Stimulated activated CD4-positive, alpha-beta T cell treated with anti-CD3 and anti-CD28 coated beads, Interleukin-2, amount 100 ng/mL, for 48 hours (primary cell): ENCODE measurements at places on chromosomes 1 and 21.

DNA sequence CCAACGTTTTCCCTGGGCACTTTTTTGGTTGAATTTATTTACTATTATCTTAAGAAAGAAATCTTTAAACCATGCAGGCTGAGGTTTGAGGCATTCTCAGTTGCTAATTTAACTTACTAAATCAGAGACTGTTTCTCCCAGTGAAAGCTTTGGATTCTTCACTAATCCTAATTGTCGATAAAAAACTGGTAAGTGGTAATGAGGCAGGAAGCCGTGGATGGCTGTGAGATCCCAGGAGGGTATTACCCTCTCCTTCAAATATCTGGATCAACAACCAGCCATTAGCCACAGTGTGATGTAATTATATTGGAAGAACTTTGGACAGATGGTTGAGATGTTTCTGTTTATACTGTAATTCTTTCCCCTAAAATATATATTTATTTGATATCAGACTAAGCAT, 485.0 kb downstream of the DISC1 start:
- DNase-seq: no peak

- no peak for DNase-seq
Observed at GRCh38 chr1:68644504-68644903, 147.6 kb upstream of the DEPDC1 start.

- no peak for DNase-seq
Observed at GRCh38 chr1:229029879-229030235, 241.1 kb upstream of the RAB4A start.

GRCh38 chr1:167562702-167563101, 9.1 kb upstream of the CREG1 start:
- no peak for DNase-seq

- DNase-seq: no peak
Observed at GRCh38 chr1:174007851-174008250, 14.3 kb downstream of the RC3H1 start.

DNA sequence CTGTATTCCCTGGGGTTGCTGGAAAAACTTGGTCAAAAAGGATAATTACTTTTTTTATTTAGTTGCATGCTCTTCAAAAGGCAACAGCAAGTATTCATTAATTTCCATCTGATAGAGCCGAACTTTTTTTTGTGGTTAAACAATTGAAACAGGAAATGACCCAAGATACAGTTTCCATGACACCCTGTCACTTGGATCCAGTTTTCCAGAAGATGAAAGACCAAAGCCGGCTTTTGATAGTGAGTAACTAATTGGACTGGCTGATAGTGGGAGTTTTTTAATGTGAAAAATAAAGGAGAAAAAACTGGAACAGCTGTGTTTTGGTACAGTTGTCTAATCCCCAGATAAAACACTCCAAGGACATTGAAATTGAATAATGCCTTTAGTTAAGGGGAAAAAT, 33.0 kb downstream of the CACHD1 start:
- DNase-seq: no peak

DNA sequence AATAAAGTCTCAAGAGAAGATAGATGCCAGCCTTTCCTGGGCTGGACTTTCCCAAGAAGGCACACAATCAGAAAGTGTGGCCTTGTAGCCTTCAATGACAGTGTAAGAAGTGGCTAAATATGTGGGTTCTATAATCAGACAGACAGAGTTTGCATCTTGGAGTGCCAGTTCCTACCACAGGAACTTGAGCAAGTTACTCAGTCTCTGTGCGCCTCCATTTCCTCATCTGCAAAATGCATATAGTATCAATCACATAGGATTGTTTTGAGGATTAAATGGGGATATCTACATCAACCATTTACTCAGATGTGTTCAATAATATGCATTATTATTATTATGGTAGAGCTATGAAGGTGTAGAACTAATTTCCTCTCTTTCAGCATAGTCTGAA, 176.8 kb upstream of the PTBP2 start:
- DNase-seq: no peak

DNA sequence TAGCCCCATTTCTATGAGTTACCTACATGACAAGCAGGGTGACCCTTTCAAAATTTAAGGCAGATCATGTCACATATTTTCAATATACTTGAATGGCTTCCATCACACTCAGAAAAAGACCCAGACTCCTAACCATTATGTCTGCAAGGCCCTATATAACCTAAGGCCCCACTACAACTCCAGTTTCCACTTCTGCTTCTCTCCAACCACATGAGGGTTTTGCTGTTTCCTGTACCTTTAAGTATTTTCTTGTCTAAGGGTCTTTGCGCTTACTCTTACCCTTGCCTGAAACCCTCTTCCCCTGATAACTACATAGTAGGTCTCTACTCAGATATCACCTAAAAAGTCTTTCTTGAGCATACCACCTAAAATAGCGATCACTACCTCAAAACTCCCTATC, 46.1 kb downstream of the SGIP1 start:
- no peak for DNase-seq

- no peak for DNase-seq
Observed at GRCh38 chr1:200866116-200866515, 6.7 kb upstream of the GPR25 start.

GRCh38 chr1:117838911-117839310, 90.5 kb downstream of the GDAP2 start:
- no peak for DNase-seq

- DNase-seq: no peak
Observed at GRCh38 chr1:93813076-93813475, 65.9 kb downstream of the DNTTIP2 start.

DNA sequence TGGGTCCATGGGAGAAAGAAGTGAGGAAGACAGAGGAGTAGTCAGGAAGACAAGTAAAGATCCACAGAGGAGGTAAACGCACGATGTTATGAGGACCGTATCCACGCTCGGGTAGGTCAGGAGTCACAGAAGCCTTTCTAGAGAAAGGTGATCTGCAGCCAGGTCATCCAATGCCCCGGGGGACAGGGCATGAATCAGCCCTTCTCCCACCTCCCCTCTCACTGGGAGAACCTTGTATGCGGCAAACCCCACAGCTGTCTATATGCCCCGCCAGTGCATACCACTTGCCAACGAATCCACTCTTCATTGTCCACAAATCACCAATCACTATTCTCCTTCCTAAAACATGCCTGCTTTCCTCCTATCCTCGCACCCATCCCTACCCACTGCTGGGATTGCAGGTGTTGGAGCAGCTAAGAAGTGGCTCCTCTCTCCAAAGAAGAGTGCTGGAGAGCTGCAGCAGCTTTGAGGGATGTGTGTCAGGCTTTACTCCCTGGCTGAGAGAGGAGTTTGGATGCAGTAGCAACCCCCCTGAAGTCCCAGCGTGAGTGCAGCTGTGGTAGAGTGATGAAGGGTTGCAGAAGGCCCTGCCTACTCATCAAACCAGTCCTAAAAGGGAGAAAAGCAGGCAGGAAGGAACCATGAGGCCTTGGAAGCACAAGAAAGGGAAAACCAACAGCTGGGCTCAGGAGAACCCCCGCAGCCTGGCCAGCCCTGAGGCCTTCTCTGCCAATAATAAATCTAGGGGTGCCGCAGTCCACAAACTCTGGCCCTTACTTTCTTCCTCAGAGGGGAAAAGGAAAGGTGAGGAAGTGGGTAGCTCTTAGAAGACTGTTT, 102.2 kb upstream of the GADD45A start:
- DNase-seq: no peak

GRCh38 chr1:167456524-167456923, 61.8 kb downstream of the CD247 start:
- no peak for DNase-seq

- no peak for DNase-seq
Observed at GRCh38 chr1:9827558-9828185, 3.9 kb upstream of the CLSTN1 start.

- no peak for DNase-seq
Observed at GRCh38 chr1:182029002-182029378, 32.5 kb downstream of the ZNF648 start.

DNA sequence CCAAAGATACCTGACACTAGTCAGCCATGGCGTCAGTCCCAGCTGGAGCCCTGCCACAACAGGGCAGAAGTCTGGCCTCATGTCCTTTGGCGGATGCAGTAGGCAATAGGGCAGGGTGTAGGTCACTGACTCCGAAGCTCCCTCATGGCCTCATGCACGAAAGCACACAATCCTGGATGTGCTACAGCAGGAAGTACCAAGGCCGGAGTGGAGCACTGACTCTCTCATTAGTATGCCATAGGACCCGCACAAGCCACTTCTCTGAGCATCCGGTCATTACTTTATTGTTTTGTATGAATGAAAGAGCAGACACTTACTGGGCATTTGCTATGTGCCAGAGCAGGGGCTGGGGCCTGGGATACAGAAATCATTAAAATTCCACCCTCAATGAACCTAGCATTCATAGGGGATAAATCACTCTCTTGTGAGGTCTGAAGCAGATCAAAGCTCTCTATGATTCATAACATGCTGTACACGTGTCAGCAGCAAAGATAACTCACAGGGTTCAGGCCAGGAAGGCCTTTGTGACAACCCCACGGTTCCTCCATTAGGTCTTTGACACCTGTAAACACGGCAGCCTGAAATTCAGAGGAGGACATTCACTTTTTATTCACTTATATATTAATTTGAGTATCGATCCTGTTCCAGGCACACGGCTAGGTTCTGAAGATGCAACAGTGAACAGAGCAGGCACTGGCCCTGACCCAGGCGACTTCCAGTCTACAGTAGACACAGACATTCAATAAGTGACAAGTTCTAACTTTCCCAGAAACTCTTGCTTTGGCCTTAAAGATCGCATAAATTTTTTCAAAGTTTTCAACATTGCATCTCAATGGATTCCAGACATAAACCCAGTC, 357.9 kb upstream of the USP24 start:
- DNase-seq: no peak

GRCh38 chr1:183394435-183394834, 23.7 kb downstream of the NMNAT2 start:
- DNase-seq: no peak

DNA sequence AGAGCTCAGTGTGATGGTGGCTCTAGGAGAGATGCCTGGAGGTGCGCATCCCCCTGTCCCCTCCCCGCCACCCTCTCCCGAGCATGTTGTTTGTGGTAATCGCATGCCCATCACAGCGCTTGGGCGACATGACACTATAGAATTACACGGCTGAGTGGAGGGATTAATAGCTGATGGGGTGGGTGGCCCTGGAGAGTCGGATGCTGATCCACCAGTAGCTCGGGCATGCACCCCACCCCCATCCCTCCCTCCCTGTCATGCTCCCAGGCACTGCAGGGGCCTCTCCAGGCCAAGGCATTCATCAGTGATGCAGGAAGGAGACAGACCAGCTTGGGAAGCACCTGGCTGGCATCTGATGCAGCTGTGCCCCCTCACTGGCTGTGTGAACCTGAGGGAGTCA, 159.0 kb upstream of the IGSF21 start:
- DNase-seq: no peak

DNA sequence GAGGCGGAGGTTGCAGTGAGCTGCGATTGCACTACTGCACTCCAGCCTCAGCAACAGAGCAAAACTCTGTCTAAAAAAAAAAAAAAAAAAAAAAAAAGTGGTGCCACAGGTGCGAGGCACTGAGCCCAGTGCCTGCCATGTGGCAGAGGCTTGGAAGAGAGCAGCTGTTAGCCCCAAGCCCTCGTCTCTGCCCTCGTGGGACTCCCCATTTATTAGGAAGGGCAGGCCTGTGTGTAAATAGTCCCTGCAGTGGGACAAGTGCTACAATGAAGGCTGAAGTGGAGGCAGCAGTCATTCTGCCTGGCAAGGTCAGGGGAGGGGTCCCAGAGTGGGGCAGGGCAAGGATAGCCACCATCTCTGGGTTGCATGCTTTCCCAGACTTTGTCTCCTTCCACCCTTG, 6.5 kb downstream of the RPS6KA1 start:
- DNase-seq: no peak

- no peak for DNase-seq
Observed at GRCh38 chr1:14787604-14788003, 189.1 kb downstream of the KAZN start.

DNA sequence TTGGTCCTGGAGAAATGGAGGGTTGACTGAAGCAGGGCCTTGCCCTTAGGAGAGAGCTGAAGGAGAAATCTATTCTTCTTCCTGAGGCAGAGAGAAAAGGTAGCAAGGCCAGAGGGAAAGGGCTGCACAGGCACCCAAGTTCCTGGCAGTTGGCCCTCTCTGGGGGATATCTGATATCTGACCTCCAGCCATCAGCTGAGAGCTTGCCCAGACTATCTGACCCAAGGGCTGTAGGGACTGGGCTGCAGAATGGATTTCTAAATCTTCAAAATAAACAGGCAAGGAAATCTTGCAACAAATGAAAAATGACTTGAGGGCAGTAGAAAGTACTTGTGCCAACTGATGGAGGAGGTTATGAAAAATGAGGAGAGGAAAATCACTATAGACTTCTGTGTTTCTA, 498 bp upstream of the CLCA2 start:
- no peak for DNase-seq

DNA sequence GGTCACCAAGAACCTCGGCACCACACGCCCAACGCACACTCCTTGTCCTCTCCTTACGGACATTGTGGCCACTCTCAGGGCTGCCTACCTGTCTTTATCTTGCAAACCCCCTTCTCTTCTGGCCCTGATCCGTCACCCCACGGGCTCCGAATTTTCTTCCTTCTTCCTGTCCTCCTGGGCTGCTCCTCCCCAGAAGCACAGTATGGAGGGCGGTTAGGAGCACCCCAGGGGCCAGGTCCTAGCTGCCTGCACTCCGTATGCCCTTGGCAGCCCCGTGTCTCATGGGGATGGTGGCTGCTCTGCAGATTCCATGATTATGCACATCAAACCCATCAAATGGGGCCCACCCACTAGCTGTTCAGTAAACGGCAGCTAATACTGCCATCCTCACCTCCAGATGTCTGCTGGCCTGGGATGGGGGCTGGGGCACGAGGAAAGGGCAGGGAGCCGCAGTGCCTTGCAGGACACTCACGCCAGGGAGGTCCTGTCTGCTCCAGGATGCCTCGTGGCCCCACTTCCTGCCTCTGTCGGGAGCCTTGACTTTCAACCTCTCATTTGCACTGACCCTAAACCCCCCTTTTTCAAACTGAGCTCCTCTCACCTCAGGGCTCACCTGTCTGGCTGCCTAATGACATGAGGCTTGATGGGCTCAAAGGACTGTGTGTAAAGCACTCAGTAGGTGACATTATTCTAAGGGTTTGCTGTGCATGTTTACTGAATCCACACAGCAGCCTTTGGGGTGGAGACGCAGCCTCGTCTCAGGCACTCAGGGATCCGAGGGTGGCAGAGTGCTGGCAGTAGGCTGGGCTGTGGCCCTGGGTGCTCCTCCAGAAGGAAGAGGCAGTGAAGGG, 4.4 kb downstream of the TTC34 start:
- DNase-seq: no peak

DNA sequence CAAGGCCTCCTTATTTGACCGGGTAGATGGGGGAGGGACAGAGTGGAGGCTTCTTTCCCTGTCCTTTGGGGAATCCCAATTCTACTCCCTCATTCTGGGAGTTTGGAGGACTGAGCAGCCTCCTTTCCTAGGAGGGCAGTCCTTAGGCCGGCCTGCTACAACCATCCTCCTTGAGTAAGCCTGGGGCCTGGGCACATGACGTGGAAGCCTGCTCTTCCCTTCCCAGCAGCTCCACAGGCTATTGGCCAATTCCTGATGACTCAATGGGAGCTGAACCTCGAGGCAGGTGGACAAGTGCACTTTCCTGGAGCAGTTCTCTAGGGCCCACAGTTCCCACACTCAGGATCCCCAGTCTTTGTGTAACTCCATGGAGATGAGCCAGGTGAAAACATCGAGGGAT, 3.1 kb downstream of the KCNA10 start:
- no peak for DNase-seq
